ENCODE measurements at places on chromosomes 6 and 20.

DNA sequence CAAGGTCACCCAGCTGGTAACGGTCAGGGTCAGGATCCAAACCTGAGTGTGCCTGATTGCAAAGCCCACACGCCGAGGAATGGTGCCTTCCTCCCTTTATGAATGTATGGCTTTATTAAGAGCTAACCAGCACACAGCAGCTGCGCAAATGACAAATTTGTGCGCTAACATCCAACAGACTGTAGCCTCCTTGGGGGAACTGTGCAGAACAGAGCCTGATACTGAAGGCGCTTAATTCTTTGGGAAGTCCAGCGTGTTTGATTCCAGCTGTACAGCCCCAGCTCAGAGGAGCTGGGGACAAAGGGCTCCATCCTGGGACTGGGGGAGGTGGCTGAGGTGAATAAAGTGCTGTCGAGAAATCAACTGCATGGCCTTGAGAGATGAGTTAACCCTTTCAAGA, 75.7 kb upstream of the JARID2 start:
- DNase-seq = no peak

- no peak for DNase-seq
Observed at GRCh38 chr6:35082046-35082732, 59.0 kb downstream of the TCP11 start.

GRCh38 chr6:38688579-38689087, 14.3 kb downstream of the GLO1 start:
- DNase-seq = no peak

DNA sequence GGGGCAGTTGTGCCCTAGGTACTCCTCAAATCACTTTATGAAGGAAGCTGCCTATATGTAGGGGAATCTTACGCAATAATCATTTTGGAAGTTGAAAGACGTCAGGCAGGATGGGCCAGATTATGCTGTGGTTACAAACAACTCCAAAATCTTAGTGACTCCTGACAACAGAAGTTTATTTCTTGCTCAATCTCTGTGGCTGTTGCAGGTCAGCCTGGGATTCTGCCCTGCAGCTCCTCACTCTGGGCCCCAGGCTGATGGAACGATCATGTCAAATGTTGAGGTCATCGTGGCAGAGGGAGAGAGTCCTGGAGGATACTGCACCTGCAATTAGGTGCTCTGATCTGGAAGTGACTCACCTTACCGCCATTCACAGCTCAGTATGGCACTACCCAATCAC, 88.4 kb downstream of the ZDHHC14 start:
- DNase-seq = no peak

- no peak for DNase-seq
Observed at GRCh38 chr20:63092660-63093215, 86.0 kb upstream of the BHLHE23 start.

- DNase-seq = no peak
Observed at GRCh38 chr6:33093855-33094254, 18.1 kb downstream of the HLA-DPB1 start.

- DNase-seq = no peak
Observed at GRCh38 chr6:11076540-11076939, 17.1 kb upstream of the SMIM13 start.

DNA sequence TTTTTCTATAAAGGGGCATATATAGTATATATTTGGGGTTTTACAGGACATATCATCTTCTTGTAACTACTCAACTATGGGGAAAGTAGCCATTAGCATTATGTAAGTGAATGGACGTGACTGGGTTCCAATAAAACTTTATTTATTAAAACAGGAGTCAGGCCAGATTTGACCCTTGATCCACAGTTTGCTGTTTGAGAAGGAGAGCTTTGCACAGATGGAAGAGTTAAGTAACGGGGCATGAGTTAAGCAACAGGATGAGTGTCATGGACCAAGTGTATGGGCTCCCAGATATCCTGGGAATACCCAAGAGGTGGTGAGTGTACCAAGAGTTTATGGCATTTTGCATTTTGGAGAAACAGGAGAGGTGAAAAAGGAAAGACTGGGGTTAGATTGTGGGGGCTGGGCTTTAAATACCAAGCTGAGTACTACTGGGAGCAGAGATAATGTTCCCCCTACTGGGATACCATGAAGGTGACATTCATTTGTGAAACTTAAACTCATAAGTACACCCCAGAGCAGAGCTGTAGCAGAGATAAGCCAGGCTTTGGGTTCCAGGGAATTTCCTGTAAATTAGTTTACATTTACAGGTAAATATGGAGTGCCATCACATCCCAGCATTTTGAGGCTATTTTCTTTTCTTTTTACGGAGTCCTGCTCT, 18.5 kb upstream of the SCUBE3 start:
- DNase-seq = no peak

- no peak for DNase-seq
Observed at GRCh38 chr6:142167071-142167470, 20.0 kb downstream of the VTA1 start.

- no peak for DNase-seq
Observed at GRCh38 chr20:62051546-62052255, 14.0 kb downstream of the TAF4 start.

DNA sequence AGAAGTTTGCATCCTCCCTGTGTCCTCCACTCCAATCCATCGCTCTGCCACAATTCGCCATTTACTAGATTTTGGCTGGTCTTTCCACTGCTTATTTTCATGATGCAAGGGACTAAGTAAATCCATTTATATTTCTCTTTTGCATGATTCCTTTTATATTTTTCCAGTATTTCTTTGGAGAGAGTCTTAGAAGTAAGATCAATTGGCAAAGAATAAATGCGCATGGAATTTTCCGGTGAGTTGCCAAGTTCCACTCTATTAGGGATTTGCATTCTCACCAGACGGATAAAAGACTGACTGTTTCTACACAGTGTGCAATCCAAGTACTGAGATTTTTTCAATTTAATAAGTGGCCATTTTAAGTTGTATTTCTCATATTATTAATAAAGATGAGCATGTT, 91.7 kb upstream of the PHACTR3 start:
- DNase-seq = no peak

DNA sequence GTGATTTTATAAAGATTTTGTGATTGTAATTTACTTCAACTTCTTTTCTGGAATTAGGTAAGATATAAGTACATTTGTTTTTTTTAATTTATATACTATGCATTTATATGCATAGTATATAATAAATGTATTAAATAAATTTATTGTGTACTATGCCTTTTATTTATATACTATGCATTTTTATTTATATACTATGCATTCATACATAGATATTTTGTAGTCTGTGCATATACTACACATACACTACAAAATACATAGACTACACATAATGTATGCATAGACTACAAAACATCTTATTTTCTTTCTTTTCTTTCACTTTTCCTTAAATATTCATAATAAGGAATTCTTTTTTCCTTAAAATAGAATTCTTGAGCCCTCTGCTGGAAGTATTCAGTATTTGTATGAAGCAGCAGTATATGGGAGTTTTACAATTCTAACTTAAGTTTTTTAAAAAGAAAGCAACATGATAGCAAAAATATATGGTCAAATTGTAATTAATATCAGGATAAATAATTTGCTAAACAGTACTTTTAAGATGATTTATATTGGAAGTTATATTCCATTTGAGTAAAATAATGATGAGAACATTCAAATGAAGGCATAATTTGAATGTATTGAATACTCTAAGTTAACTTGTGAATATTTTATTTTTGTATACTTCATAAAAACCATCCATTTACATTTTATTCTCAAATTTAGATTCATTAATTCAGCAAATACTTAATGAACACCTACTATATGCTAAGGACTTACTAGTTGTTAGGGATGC, 129.3 kb downstream of the KLHL32 start:
- no peak for DNase-seq

DNA sequence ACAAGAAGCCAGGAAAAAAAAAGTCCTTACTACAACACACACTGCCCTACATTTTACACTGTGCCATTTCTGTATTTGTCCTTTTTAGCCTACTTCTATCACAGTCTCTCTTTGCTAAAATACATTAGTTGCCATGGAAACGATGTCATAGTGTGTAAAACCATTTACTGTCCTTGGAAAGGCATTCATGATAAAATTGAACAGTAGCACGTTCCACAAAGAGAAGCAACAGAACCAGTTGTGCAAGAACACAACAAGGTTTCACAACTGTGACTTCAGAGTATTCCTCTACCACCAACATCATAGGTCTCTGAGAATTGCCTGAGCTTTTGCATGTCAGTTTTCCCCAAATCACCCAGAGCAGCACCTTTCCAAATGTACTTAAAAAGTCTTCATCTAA, 20.5 kb downstream of the FYN start:
- DNase-seq = no peak

- no peak for DNase-seq
Observed at GRCh38 chr20:35216541-35216940, 9.9 kb upstream of the MMP24 start.

GRCh38 chr20:10427060-10427692, 6.8 kb downstream of the MKKS start:
- peak; percentile 58 for DNase-seq

GRCh38 chr6:40960742-40961430, 78.1 kb downstream of the UNC5CL start:
- DNase-seq = no peak

GRCh38 chr6:37041521-37041920, 36.1 kb downstream of the FGD2 start:
- DNase-seq = no peak

- DNase-seq = no peak
Observed at GRCh38 chr6:52640170-52640569, 30.7 kb upstream of the TMEM14A start.

GRCh38 chr6:6823568-6824224, 235.2 kb downstream of the LY86 start:
- DNase-seq = no peak

DNA sequence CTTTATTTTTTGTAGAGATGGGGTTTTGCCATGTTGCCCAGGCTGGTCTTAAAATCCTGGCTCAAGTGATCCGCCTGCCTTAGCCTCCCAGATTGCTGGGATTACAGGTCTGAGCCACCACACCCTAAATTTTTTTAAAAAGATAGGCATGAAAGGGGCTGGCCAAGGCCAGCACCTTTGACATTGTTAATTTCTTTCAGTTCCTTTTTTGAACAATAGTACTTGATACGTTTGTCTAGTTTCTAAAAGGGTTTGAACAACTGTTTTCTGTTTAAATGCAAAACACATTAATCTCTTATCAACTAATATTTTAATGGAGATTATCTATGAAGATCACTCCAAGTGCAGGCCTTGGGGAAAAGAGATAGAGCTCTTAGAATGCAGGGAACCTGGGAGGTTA, 37.6 kb upstream of the PTPRK start:
- DNase-seq = no peak

GRCh38 chr6:13229205-13230085, 98.9 kb downstream of the TBC1D7 start:
- no peak for DNase-seq

- DNase-seq = no peak
Observed at GRCh38 chr6:132907231-132907630, 92.9 kb downstream of the RPS12 start.

- peak; percentile 11 for DNase-seq
Observed at GRCh38 chr6:129661536-129662405, 48.2 kb downstream of the ARHGAP18 start.

- DNase-seq = no peak
Observed at GRCh38 chr20:31684153-31685015, 38.3 kb downstream of the BCL2L1 start.

GRCh38 chr6:115398607-115399006, 662.1 kb downstream of the FRK start:
- no peak for DNase-seq

- peak; percentile 62 for DNase-seq
Observed at GRCh38 chr6:154164397-154164796, 125.4 kb downstream of the OPRM1 start.

DNA sequence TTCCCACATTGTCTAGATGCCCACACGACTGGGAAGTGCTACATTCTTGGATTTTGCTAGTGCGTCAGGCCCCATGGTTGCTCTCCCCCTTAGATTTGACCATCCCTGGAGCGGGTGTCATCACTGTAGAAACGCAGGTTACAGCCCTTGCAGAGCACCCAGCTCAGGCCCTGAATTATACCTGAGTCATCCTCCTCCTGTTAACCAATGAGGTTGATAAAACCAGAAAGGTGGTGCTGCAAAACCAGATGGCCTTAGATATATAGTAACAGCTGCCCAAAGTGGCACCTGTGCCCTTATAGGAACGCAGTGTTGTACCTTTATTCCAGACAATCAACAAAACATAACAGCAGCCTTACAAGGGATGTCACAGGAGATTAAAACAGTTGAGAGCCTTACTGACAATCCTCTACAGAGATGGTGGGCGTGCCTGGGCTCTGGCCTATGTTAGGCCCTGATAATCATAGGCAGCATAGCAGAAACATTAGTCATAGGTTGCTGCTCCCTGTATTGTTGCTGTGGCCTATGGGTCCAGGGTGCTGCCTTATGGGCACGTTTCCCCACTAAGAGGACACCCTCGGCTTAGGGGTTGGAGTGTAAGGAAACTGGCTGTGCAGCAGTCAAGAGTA, 33.6 kb upstream of the HSF2 start:
- DNase-seq = no peak

DNA sequence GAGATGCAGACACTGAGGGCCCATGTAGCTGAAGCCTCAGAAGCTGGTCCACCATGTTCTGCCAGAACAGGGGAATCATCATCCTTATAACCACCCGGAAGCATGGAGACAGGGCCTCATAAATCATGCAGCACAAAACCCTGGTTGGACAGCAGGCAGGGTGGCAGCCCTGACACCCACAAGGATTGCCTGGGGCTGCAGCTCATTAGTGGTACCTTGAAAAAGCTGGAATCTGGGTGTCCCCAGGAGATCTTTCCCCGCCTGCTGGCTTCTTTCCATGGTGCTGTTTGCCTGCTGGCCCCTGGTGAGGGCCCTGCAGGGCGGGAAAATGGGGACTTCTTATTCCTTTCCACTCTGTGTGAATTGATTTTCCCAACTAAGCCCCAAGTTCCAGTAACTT, 50.6 kb upstream of the GGTLC1 start:
- DNase-seq = no peak

- peak; percentile 34 for DNase-seq
Observed at GRCh38 chr6:79813854-79814709, 133.3 kb downstream of the ELOVL4 start.

DNA sequence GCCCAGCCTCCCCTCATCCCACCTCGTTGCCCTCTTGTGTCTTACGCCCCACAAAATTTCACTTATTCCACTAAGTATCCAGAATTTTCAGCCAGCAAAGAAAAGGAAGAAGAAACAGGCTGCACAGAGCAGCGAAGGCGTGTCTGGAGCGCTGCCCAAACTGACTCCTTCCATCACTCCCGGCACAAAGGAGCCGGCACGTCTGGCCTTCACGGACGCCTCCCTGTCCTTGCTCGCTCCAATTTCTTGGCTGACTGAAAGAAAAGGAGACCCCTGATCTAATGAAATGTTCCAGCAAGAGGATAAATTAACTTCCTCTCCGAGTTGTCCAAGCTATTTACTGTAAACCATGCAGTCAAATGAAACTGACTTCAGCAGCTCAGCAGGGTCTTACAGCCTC, 152.3 kb upstream of the CDH4 start:
- peak; percentile 28 for DNase-seq

- no peak for DNase-seq
Observed at GRCh38 chr6:34246563-34247391, 2.0 kb downstream of the SMIM29 start.

Measured in posterior cingulate gyrus (tissue), 11 donors.